ENCODE measurements at places on chromosomes 4 and X.

GRCh38 chr4:81990898-81991297 is 382.9 kb downstream of the HNRNPD start:
- DNase-seq, result no peak

GRCh38 chr4:17009871-17010367 is 111.5 kb upstream of the LDB2 start:
- no peak for DNase-seq

GRCh38 chr4:11801466-11802446 is 373.1 kb upstream of the HS3ST1 start:
- no peak for DNase-seq

GRCh38 chrX:120302434-120302833 is 8.8 kb downstream of the TMEM255A start:
- no peak for DNase-seq

DNA sequence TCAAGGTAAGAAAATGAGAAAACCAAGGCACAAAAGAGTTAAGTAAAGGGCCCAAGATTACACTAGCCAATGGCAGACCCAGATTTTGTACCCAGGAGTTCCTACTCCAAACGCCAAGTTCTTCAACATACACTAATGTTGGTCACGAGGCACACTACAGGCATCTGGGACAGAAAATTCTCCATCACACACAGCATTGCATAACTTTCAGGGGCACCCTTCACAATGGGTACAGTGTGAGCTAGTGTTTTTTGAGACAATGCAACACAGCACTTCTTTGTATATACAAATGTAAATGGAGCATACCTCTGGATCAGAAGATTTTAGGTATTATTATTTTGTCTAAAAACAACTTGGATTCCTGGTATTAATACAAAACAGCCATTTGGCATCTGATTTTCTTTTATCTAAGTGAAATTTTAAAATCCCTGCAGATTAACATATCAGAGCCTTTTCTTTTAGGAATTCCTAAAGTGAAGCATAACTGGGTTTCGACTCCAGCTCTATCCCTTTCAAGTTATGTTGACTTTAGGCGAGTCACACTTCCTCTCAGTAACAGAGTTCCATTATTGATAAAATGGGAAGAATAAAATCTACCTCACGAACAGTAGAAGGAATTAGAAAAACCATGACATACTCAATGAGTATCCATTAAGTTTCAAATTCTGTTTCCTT is 41.1 kb downstream of the ADGRA3 start:
- DNase-seq, result no peak

DNA sequence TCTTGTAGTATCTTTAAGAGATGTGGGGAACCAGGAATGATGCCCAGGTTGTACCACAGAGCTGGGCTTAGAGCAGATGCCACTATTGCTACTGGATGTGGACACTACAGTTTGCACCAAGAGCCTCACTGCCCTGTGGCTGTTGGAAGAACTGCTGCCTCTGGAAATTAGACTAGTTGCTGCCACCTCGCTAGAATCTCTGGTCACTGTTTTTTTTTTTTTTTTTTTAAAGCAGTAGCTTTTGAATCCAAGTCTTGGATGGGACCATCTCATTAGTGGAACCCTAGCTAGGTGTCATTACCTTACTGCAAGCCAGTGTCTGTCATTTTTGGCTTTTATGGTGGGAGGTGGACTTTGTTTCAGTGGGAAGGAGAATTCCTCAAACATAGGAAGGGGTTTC is 105.5 kb downstream of the ARHGAP10 start:
- no peak for DNase-seq

DNA sequence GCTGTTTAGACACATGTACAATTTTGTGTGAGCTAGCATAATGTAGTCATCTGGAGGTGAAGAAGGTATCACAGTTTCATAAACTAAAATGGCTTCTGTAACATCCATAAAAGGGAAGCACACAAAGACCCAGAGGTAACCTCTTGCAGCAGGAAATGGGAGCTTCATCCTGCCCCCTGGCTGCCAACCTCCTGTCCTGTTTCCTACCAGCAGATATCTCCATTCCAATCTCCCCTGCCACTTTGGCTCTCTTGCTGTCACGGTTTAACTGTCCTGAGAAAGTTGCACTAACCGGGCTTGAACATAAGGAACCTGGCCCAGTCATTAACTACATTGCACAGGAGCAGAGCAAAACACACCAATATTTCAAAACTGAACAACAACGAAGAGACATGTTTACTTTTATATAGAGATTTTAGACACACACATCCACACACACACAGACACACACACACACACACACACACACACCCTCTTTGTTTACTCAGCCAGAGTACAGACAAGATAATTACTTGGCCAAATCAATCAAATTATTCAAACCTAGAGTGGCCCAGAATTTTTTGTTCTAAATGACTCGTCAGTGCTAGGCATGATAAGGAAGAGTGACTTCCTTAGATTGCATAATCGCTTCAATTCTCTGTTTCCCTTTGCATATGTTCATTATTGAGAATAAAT is 24.2 kb downstream of the MID2 start:
- DNase-seq, result no peak

- DNase-seq, result no peak
Observed at GRCh38 chrX:68570598-68570997, 71.7 kb downstream of the YIPF6 start.

DNA sequence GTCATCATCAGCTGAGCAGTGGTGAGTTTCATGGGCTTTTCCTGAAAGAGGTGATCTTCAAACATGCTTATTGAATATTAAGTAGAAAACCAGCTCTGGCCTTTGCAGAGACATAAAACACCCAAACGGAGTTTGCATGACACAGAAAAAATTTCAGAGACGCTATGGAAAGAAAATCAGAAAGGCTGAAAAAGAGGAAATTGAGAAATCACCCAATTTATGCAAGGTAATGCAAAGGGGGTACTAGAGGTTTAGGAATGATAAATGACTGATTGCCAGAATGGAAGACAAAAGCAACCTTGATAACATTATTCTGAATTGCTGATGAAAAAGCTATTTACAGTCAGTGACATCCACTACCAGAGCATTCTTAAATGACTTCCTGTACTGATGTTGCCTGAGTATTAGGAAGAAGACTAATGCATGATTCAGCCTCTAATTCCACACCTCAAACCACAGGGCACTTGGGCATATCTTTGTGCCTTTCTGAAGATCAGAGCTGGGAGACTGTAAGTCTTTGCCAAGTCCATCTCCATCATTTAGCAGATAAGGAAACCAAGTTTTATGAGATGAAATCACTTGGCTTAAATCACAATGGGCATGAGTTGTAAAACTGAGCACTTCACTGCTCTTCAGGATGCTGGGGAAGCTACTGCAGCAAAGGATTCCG is 565.7 kb downstream of the PPARGC1A start:
- DNase-seq, result no peak

- DNase-seq, result no peak
Observed at GRCh38 chrX:65894133-65894532, 145.7 kb downstream of the VSIG4 start.

DNA sequence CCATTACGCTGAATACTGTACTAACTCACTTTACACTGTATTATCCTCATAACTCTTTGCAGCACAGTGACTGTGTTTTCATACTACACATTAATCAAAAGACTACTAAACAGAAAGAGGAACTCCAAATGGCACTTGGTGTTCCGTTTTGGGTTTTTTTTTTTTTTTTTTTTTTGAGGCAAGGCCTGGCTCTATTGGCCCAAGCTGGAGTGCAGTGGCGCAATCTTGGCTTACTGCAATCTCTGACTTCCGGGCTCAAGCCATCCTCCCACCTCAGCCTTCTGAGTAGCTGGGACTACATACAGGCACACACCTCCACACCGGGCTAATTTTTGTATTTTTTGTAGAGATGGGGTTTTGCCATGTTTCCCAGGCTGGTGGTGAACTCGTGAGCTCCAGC is 10.7 kb downstream of the KLHL8 start:
- DNase-seq, result no peak

- DNase-seq, result no peak
Observed at GRCh38 chr4:54961357-54961975, 163.9 kb downstream of the KDR start.

DNA sequence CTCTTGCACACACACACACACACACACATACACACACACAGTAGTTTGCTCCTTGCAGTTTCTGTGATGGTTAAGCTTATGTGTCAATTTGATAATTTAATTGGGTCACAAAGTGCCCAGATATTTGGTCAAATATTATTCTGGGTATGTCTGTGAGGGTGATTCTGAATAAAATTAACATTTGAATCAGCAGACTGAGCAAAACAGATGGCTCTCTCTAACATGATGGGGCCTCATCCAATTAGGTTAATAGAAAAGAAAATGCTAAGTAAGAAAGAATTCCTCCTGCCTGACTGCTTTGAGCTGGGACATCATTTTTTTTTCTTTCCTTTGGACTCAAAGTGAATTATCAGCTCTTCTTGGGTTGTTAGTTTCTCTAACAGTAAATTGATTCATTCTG is 191.2 kb upstream of the INTU start:
- no peak for DNase-seq

- no peak for DNase-seq
Observed at GRCh38 chr4:181659202-181659601, 584.0 kb upstream of the TENM3 start.

GRCh38 chrX:15600745-15601144 is at the start of gene ACE2:
ACE2 (minus strand) TSS chrX:15600960; CDS start chrX:15600911, 49 bp downstream.
- no peak for DNase-seq

- no peak for DNase-seq
Observed at GRCh38 chr4:86965019-86965976, 30.5 kb downstream of the AFF1 start.

DNA sequence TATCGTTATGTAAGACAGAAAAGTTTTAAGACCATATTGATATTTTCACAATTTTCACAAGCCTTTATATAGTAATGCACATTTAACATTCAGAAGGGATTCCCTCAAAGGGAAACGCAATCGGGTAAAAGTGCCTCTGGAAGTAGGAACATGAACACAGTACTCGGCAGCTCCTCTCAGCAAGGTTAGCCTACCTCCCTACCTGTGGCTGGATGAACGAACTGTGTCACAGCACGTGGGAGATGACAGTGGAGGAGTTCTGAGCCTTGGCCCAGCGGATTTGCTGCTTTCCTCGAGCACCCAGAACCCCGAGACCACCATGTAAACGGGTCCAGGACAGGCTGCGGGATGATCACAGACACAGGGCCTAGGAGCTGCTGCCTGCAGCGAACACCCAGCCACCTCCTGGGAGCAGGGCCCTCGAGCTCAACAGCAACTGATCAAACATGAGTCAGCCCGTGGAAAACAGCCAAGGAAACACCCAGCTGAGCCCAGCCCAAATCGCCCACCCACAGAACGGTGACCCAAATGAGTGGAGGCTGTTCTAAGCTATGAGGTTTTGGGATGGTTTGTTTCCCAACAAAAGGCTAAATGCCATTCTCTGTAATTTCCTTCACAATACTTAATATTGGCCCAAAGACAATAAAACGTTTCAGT is 30.4 kb downstream of the FAT1 start:
- no peak for DNase-seq

GRCh38 chr4:76296286-76296820 is 10.2 kb upstream of the STBD1 start:
- DNase-seq, result no peak

- no peak for DNase-seq
Observed at GRCh38 chrX:130626521-130626920, 224.7 kb downstream of the RBMX2 start.

GRCh38 chr4:98406819-98407218 is 145.6 kb downstream of the RAP1GDS1 start:
- DNase-seq, result no peak

DNA sequence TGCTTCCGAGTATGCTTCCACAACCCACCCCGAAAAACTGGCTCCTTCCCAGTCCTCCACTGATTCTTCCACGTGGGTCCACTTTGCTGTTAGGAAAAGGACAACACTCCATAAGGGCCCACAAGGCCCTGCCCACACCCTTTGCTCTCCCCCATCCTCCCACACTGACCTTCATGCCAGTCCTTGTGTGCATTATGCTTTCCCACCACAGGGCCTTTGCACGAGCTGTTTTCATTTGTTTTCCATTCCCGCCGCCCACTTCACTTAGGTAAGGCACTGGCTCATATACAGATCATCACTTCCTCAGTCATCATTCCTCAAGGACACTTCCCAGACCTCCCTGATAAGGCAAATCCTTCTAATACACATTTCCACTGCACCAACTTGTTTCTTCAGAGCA is 16.8 kb upstream of the SEL1L3 start:
- no peak for DNase-seq

DNA sequence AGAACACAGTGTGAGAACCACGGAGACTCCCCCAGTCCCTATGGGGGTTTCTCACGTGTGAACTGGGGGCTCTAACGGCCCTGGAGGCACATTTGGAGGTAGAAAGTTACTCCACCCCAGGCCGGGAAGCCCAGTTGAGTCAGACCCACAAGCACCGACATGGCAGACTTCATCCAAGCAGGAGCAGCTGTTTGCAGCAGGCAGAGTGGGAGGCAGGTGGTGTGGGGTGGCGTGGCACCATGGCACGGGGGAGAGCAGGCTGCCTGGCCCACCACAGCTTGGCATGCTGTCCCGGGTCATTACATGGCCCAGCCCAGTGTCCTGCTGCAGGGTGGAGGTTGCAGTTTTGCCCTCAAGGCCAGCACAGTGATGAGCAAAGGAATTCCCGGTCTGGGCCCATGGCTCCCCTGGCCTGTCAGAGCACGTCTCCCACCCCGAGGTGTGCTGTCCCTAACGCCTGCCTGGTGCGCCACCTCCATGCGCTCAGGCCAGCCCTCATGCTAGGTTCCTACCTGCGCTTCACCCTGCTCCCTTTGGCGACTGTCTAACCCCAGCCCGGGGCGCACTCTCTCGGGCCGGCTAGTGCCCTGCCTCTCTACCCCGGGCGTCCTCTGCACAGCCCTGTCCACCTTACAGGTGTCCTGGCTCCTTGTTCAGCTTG is 90.6 kb upstream of the AFAP1 start:
- DNase-seq, result no peak

GRCh38 chrX:136711147-136711546 is 63.2 kb downstream of the CD40LG start:
- peak; percentile 15 for DNase-seq

DNA sequence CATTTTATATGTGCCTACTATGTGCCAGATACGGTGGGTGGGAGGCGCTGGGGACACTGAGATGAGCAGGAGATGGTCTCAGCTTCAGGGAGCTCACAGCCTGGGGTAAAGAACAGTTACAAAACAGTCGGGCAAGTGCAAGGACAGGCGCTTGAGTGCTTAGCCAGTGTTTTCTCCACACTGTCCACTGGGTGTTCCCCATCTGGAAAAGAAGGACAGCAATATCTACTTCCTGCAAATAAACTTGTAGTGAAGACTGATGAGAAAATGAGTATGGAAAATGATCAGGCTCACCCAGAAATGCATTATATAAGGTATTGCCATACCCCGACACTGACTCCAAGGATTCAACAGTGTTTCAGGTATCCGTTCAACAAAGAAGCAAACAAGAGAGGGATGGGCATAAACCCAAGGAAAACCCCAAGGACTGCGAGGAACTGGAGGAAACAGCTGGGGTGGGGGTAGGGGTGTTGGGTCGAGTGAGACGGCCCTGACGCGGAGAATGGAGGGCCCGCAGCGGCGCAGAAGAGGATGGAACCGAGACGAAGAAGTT is 835 bp downstream of the TMEM185A start:
- no peak for DNase-seq

- no peak for DNase-seq
Observed at GRCh38 chr4:39476187-39476895, 17.5 kb downstream of the LIAS start.

All from nephron progenitor cell (in vitro differentiated cells).